ENCODE measurements at places on chromosomes 2 and 18. TPM values are rescaled to one million over a fixed set of nuclear protein-coding genes. Genes with fewer than 3 reads are reported as not detected.

Gene TMEM163
- total RNA-seq = not detected

Gene PAIP2B
- total RNA-seq = 1.8 TPM

GRCh38 chr18:13574761-13575160 is 151.6 kb downstream of the FAM210A start:
- no peak for DNase-seq

Gene HJURP
- 28.4 TPM for total RNA-seq

DNA sequence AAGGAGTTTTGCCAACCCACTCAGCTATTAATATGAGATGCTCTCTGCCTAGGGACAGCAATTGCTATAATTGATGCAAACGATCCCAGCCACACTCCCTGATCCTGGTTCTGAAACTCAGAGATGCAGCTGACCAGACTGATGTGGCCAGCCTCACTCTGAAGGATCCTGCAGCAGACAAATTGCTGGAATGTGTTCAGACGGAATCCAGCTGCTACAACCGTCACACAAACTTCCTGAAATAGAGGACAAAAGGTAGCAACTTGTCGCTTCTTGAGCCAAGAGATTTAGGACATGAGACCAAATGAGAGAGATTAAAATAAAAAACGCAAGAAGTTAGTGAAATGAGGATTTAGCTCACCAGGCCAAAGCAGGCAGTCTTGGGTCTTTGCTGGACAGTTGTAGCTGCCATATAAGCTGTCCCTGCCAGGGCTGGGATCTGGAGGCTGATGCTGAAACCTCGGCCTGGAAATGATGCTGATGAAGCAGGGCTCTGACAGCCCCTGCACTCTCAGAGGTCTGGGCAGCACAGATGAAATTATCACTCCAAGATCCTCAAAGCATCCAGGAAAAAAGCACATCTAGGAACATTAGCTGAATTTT is 8.3 kb upstream of the YWHAQ start:
- DNase-seq = no peak

- DNase-seq = no peak
These were observed 5.1 kb downstream of the CXCR1 start for GRCh38 chr2:218161644-218162043.

Gene KCNG3
- 0.10 TPM for total RNA-seq

Gene IL37
- total RNA-seq = not detected

Gene RTP5
- total RNA-seq = not detected

Gene RNU2-63P
- not detected for total RNA-seq

- DNase-seq = peak; percentile 30
These were observed 86.8 kb downstream of the ERBB4 start for GRCh38 chr2:212451786-212452231.

Gene CYP27A1
- 2.4 TPM for total RNA-seq

GRCh38 chr2:217899231-217900009 is 103.4 kb downstream of the TNS1 start:
- DNase-seq = peak; percentile 89

DNA sequence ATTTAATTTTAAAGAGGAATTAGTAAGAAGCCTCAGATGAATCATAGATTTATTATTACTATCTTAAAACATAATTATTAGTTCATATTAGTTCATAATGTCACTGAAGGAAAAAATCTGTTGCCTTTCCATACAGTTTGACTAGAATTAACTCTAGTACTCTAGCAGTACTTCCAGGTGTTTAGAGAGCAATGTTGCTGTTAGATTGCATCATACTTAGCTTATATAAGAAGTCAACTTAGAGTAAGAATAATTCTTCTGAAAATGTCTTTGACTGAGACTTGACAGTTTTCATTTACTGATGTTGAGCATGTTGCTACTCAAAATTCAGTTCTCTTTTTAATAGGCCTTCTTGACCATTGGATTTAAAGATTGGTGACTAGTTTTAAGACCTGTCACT is 4.7 kb downstream of the RAB3GAP1 start:
- DNase-seq = no peak

- DNase-seq = no peak
These were observed 39.6 kb downstream of the EN1 start for GRCh38 chr2:118807668-118808428.

DNA sequence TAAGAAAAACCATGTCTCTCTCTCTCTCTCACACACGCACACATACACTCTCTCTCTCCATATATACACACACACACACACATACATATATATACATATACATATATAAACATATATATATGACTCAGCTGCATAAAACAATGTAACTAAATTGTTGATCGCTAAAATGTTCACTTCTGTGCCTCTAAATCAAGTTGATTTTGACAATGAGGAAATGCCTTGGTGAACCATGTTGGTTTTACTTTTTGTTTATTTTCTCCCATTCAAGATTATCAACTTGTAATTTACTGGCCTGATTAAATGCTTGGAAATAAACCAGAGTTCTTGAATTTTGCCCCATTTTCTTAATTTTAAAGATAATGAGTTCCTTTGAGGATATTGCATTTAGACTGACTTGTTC is 500.4 kb downstream of the PARD3B start:
- no peak for DNase-seq

DNA sequence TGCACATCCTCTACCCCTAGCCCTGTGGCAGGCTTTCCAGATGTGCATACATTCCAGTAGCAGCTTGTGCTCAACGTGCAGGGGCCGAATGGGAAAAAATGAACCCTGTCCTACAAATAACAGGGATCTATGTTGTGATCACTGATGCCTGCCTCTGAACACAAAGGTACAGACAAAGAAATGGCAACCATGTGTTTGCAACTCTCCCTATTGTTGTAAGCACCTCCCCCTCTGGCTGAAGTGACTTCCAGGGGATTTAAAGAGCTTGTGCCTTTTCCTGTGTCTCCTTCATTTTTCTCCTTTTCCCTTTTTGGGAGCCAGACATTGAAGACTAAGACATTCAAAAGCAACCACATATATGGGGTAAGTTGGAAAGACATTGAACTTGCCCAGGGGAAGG is 21.6 kb downstream of the ARHGAP25 start:
- DNase-seq = no peak

- peak; percentile 22 for DNase-seq
These were observed 479.2 kb downstream of the RIT2 start for GRCh38 chr18:42636309-42636708.

DNA sequence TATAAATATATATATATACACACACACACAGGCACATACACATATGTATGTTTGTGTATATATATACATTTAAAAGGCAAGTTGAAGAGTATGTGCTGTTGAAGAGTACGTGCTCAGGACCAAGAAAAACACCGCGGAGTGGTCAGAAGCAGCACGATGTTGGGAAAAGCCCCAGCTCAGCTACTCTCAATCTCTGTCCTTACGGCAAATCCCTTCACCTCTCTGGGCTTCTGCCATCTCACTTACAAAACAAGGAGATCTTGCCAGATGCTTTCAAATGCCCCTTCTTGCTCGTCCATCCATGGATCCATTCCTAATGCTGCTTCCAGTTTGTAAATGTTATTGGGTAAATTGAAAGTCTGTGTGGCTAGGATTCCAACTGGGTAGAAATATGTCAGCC is 333.9 kb downstream of the BCL11A start:
- DNase-seq = no peak

DNA sequence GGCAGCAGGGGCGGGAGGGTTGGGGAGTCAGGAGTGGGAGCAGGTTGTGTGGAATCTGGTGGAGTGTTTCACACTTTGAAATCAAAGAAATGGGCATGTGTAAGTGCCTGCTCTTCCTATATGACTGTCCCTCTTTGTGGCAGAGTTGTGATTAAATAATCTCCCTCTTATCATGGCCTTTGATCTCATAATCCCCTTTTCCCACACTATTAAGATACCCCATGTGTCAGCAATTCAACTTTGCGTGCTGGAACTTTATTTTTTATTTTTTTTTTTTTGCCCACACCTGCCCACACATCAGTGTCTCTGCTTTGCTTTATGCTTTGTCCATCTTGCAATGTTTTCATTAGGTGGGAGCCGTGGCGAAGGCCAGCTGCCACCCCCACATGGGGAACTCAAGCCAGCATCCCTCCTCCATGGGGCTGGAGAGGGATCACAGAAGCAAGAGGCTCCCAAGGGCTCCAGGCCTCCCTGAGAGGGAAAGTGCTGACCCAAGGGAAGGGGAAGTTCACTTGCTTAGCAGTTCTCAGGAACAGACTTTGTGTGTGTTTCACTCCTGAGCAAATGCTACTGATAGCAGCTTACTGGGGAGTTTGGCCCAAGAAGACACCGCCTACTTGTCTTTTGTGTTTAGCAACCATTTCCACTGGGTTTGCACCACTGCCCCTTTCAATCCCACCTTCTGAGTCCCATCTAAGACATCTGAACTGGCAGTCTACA is 243.4 kb downstream of the BCL11A start:
- no peak for DNase-seq

Gene CCDC141
- not detected for total RNA-seq

Gene CAPN14
- total RNA-seq = not detected
